CD4-positive, alpha-beta T cell treated with Interleukin-6 at 100 ng/mL for 8 hours (primary cell): ENCODE measurements at places on chromosomes 7 and 10.

DNA sequence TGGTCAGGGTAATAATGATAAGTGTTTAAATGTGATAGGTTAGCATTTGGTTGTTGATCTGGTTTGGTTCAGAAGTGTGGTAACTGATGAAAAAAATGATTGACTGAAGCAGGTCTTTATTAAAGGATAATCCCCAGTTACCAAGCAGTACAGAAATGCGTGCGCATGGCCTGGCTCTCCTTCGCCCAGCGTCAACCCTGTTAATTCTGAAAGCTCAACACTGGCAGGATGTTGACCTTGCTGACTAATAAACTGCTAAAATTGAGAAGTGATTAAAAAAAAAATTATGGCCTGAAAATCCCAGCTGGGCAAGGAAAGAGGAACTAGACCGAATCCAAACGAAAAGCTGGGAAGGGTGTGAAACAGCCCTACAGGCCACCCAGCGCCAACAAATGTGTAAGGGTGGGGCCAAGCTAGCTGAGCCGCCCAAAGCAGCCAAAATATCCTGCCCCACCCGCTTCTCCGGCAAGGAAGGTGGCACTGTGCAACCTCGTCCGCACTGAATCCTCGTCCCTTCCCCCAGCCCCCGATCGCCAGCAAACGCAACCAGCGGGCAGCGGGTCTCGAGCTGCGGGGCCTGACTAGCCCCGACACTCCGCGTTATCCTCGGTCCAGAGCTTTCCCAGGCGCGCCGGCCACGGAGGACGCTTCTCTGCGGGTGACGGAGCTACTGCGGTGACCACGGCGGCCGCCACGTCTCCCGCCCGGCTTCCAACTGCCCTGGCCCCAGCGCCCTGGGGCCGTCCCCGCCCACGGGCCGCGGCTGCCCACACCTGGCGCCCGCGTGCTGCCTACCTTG, 561 bp downstream of the SHTN1 start:
- DNase-seq: peak; percentile 2

DNA sequence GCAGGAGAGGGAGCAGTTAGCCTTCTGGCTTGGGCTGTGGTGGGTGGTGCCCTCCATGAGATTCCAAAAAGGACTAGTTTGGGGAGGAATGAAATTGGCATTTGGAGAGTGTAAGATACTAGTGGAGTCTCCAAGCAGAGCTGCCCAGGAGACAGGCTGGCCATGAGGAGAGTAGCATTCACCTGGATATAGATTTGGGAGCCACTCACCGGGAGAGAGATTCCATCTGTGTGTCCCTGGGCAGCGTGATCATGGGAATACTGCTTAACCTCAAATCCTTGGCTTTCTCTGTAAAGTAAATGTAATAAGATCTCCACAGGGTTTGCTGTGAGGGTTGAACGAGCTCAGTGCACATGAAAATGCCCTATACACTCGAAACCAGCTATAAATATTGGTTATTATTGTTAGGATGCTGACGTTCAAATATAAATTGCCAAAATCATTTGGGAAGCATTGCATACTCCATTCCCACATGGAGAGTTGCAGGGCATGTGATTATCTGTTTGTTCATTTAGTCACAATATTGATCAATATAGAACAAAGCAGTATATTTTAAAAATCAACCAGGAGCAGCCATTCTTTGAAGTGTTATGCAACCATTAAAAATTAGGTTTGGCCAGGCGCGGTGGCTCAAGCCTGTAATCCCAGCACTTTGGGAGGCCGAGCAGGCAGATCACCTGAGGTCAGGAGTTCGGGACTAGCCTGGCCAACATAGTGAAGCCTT, 143.7 kb downstream of the CUX1 start:
- DNase-seq: no peak

GRCh38 chr7:73703757-73704639, 15.5 kb downstream of the STX1A start:
- peak; percentile 52 for DNase-seq

DNA sequence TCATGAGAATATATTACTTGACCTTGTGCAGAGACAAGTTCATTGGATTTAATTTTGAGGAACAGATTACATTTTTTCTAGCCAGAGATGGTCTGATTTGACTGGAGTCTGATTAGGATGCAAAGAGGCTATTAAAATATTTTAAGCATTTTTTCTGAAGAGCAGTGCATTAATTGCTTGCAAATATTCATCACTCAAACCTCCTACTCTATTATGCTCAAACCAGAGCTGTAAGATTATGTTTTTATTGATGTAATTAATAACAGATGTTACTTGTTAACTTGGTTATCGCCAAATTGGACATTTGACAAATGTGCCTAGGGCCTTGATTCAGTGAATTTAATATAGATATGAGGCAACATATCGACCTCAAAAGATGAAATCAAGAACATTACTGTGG, 160.9 kb upstream of the SLC13A1 start:
- DNase-seq: no peak

DNA sequence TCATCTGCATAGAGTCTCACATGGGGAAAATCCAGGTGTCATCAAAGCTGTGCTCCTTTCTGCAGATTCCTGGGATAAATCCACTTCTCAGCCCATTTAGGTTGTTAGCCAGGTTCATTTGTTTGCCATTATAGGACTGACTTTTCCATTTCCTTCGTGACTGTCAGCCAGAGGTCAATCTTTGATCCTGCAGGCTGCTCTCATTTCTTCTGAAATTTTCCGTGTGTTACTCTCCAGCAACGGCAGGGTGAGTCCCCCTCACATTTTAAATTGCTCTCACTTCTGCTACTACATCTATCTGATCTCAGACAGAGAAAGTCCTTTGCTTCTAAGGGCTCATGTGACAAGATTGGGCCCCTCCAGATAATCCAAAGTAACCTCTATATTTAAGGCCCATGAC, 150.7 kb upstream of the BET1 start:
- DNase-seq: no peak

GRCh38 chr10:71396084-71396710, 523 bp upstream of the CDH23 start:
- DNase-seq: no peak

DNA sequence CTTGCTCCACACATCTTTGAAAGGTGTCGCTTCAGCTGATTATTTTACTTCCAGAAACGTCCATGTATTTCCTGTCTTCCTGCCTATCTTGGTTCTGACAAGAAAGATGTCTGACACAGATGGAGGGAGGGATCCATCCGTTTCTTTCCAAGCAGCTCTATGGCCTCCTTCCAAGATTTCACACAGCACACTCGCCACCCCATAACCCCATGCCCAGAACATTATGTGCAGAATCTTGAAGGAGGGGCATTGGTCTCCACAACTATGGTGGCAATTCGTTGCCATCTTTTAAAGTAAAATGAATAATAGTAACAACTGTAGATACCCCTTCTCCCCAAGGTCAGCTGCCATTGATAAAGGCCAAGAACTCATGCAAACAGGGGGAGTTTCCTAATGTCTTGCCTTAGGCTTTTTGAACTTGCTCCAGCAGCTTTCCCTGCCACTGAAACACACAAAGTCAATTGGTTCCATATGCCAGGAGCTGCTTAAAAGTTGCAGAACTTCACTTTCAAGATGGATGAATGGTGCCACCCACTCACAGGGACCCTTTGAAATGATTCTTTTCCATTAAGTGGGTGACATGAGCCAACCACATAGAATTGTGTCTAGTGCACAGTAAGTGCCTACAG, 60.0 kb downstream of the VSTM4 start:
- DNase-seq: no peak

DNA sequence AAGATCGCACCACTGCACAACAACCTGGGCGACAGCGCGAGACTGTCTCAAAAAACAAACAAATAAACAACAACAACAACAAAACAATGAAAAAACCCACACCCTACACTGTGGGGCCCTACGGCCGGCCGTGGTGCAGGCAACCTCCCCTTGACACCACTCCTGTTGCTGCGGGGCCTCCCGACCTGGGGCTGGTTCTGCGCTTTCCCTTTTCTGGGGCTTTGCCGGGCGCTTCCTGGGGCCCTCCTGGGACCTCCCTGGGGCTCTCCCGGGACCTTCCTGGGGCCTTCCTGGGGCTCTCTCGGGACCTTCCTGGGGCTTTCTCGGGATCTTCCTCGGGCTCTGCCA, 46.6 kb downstream of the INSIG1 start:
- DNase-seq: no peak

DNA sequence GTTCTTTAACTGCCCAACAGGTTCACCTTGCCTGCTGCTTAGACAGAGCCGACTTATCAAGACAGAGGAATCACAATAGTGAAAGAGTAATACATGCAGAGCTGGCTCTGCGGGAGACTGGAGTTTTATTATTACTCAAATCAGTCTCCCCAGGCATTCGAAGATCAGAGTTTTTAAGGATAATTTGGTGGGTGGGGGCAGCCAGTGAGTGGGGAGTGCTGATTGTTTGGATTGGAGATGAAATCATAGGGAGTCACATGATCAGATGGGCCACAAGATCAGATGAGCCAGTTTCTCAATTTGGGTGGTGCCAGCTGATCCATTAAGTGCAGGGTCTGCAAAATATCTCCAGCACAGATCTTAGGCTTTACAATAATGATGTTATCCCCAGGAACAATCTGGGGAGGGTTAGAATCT, 131.3 kb downstream of the AKR1D1 start:
- DNase-seq: no peak

DNA sequence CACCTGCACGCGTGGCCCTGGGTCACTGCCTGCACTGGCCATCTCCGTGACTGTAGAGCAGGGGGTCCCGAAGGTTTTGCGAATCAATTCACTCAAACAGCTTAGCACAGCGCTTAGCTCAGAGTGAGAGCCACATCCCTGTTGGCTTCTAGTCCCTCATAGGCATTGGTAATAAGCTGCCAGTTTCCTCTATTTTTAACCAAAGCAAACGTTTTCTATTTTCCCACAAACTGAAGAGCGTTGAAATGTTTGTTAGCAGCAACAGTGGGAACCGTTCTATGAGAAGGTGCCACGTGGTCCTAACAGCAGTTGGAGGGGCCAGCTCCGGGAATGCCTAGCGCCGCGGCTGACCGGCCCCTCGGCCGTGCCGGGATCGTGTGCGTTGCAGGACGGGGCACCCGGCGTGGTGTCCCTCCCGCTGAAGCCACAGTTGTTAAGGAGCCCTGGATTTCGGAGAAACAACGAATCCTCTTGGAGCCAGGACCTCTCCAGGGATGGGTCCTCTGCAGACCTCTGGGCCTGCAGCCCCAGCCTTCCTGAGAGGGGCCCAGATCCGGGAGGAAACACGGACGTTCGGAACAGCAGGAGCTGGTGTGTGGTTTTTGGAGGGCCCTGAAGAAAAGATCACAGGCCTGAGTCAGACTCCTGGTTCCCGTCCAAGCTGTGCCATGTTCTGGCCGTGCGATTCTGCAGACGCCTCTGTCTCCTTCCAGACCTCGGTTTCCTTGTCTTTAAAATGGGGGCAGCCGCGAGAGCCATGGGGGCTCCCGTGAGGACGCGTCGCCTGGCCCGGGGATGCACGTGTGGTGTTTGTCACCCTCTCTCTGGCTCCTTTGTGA, 40.3 kb downstream of the FAM20C start:
- no peak for DNase-seq

GRCh38 chr7:140334341-140335057, 63.8 kb downstream of the SLC37A3 start:
- DNase-seq: no peak

- DNase-seq: no peak
These were observed 51.8 kb downstream of the CAV1 start for GRCh38 chr7:116576350-116577319.

DNA sequence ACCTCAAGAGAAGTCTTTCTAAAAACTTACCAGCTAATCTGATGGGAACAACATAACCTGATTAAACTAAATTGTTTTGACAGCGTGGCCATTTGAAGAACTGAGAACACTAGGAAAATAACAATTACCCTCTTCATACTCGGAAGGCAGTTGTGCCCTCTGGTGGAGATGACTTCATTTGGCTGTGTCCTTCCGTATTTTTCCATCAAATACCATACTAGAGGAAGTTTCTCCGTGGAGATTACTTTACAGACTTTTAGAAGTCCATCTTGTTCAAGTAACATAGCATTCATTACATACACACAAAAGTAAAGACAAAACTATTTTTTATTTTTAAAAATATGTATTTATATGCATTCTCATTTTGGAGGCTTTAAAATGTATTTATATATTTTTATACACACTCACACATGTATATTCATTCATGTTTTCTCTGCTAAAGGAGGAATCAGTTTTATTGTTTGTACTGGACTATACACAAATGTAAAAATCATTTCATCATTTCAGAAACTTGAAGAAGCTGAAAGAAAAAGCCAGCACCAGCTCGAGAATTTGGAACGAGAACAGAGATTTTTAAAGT, 25.2 kb downstream of the SMNDC1 start:
- peak; percentile 50 for DNase-seq

GRCh38 chr10:124027651-124028050, 65.7 kb downstream of the CHST15 start:
- DNase-seq: no peak

- DNase-seq: no peak
These were observed 118.2 kb downstream of the PTPN20 start for GRCh38 chr10:47029181-47030009.

DNA sequence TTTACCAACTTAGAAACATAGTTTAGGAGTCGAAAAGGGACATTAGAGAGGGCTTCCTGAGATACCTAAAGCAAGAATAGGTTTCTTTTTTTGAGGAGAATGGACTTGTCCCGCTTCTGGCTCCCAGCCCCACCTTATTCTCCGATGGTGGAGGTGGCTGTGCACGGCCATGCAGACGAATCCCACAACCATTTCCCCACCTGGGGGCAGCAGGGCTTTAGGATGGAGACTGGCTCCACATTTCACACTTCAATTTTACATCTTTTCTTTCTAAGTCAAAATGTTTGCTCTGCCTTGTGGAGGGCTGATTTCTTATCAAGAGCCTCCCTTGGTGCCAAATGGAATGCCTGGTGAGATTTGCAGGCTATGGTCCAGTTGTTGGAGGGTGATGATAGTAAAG, 118.5 kb downstream of the GLRX3 start:
- DNase-seq: no peak

DNA sequence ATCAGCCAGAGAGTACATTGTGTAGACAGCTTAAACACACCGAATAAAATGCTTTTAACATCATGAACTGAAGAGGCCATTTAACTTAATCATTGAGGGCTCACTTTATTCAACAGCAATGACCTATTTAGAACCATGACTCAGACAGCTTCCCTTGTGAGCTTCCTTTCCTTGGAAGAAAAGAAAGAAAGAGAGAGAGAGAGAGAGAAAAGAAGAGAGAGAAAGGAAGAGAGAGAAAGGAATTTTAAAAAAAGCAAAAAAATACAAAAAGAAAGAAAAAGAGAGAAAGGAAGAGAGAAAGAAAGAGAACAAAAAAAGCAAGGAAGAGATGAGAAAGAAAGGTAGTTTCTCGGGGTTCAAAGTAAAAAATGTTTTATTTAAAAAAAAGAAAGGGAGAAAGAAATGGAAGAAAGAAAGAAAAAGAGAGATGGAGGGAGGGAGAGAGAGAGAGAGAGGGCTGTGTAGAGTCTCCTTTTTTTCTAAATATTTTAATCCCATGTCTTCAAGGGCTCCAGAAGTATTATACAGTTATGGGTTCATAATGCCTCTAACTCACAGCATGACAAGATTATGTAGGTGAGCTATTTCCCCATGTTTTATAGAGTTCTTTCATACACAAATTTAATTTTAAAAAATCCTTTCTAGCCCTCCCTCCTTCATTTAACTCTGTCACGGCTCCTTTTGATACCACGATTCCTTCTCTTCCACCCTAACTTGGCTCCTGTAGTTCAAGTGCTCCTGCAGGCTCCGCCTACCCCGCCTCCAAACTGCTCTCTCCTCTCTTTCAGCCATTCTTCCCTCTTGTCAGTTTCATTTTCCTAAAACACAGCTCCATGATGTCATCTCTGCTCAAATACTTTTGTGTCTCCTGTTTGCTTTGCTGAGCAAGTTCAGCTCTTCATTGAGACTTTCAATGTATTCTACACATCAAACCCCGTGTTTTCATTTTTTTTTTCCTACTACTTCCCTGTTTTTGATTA, 85.5 kb downstream of the PRTFDC1 start:
- no peak for DNase-seq
